ENCODE measurements at places on chromosomes 7 and 10.

- DNase-seq: no peak
Measured at GRCh38 chr7:135259702-135260101, 26.1 kb downstream of the STRA8 start.

- DNase-seq: no peak
Measured at GRCh38 chr7:139931190-139931934, 102.3 kb downstream of the TBXAS1 start.

DNA sequence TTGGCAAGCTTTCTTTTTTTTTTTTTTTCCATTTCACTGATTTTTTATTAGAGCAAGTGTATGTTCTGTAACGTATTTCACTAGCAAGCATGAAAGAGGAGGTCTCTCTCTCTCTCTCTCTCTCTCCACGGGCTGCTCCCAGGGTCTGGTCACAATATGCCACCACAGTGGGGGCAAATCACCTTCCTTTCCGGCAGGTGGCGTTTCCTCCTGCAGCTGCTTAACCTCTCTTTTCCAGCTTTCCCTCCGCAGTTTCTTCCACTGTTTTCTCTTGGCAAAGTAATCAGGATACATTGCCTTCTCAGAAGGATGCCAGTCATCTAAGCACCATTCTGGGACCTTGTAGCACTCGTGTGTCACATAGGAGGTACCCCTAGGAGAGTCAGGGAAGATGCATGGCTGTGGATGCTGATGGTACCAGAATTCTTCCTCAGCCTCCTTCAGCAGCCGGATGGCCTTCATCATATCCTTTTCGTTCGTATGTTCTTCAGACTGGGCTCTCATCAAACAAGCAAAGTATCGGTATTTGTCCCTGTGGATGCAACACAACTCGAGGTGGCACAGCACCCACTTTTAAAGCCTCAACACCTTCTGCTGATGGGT, 197.3 kb upstream of the PODXL start:
- DNase-seq: no peak

GRCh38 chr7:35988818-35989217, 164.2 kb upstream of the EEPD1 start:
- DNase-seq: no peak

DNA sequence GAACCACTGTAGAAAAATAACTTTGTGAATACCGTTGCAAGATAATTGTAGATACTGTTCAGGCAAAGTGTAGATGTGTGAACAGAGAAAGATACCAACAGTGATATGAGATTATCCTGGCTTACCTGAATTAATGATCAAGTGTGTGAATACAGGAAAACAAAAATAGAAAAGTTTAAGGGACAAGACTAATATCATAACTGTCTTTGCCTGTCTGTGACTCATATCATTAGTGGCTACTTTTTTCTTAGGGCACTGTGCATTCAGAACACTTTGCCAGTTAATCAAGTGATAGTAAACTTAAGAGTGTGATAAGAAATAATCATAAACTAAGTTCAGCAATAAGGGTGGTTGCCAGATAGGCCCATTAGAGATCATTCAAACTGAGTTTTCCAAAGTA, 323.0 kb upstream of the LRGUK start:
- DNase-seq: no peak

GRCh38 chr10:22712956-22713852, 1.2 kb downstream of the PIP4K2A start:
- DNase-seq: peak; percentile 63

GRCh38 chr7:103010211-103010610, 64.4 kb downstream of the FBXL13 start:
- no peak for DNase-seq

DNA sequence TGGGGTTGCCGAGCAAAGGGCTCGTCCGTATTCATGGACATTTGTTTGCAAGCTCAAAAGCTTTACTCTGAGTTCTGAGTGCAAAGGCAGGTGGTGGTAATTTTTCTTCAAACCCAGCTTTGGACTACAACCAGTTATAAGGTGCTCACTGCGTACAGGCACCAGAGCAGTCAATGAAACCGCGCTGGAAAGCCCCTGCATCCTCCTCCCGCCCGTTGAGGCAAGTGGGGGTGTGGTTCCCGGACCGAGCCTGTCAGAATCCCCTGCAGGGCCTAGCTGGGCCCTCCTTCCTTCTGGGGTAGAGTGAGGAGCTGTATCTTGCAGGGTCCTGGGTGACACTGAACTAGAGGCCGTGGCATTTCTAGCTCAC, 22.3 kb downstream of the AMZ1 start:
- no peak for DNase-seq

GRCh38 chr10:26468700-26469099, 30.6 kb downstream of the APBB1IP start:
- no peak for DNase-seq

GRCh38 chr7:118061386-118061785, 122.6 kb upstream of the LSM8 start:
- DNase-seq: peak; percentile 20

DNA sequence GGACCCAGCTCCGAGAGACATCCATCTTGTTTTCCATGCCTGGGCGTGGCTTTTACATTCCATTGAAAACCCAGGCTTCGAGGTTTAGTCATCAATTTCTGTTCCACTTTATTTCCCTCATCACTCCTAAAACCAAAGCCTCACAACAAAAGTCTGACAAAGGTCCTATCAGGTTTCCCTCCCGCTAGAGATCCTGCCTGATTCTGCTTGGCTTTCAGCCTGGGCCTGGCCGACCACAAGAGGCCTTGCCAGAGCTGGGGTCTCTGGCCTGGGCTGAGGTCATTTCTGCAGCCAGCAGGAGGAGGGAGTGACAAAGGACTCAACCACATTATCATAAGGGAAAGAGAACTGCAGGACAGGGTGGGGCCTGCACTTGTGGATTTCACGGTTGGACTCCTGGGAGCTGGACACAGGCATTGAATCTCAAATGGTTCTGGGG, 167.0 kb downstream of the FANK1 start:
- DNase-seq: peak; percentile 59

DNA sequence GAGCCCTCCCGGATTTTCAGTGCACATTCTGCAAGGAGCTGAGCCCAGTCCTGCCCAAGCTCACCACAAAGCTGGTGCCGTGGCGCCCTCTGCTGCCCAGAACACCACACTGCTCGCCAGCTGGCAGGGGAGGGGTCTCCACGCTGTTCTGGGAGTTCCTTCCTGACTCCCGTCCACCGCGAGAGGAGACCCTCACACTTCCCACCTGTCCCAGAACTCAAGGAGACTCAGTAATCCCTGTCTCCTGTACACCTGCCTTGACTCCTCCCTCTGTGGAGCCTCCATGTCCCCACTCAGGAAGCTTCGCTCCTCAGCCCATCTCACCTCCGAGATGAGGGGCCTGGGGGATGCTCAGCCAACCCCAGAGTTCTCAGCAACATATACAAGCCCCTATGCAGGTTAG, 11.3 kb downstream of the C10orf105 start:
- peak; percentile 78 for DNase-seq

DNA sequence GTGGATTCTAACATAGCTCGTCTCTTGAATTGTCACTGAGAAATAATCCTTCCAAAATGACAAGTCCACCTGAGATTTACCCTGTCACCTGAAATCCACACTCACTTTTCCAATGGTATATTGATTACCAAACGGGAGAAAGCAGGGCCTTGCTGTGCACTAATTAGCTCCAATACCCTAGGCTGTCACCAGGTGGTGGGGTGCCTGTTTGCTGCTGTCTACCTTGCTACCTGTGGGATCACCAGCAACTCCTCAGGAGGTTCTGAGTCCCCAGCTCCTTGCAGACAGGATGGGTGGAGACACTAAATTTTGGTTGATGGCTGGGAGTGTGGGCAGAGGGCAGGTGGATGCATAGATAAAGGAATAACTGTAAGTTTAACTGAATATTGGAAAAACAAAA, 237.2 kb upstream of the ZNF32 start:
- DNase-seq: no peak

DNA sequence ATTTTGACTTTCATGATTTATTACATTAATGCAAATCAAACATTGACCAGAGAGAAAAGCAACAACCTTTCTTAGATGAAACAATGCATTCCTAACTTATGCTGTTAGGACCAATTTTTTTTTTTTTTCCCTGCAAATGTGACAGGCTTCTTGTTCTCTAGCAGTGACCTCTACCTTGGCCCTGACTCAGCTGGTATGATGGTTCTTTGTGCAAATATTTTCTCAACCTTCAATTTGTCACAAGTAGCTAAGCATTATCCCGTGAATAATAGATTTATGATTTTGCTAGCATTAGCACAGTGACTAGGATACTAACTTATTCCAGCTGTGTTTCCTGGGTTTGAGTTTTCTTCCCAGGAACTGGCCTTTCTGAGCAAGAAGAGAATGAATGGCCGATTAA, 64.9 kb downstream of the PPP1R9A start:
- no peak for DNase-seq

DNA sequence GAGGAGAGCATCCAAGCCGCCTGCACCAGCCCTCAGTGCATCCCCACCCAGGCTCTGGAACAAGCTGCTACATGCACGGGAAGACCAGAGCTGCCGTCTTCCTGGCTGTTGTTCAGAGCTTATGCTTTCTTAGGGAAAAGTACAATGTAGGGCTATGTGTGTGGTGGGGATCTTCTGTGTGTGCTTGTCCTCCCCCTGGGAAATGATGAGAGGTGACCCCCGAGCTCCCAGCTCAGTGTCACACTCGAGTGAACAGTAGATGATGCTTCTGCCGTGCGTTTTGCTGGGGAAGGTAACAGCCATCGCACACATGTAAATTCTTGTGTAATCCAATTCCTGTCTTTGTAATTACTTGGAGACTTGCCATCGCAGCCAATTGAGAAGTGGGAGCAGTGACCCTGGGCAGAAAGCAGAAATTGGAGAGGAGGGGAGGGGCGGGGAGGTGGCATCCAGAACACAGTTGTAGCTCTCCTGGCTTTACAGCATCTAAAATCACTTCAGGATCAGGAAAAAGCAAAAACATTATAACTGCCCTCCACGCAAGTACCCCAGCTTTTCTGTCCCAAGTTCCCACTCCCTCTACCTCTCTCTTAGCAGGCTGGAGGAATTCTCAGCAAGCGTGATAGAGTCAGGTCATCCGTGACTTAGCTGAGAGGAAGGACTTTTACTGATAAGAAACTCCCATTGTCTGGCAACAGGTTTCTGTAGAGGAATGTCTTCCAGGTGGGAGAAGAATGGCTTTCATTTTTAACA, 149.6 kb downstream of the TCF7L2 start:
- no peak for DNase-seq

DNA sequence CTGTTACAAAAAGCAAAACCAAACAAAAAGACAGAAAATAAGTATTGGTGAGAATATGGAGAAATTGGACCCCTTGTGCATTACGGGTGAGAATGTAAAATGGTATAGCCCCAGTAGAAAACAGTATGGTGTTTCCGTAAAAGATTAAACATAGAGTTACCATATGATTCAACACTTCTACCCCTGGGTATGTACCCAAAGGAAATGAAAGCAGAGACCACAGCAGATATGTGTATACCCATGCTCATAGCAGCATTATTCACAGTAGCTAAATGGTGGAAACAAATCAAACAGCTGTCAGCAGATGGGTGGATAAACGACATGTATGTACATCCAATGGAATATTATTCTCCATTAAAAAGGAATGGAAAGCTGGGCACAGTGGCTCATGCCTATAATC, 42.4 kb downstream of the STARD3NL start:
- DNase-seq: no peak

- peak; percentile 66 for DNase-seq
Measured at GRCh38 chr7:18693406-18693805, 197.9 kb downstream of the HDAC9 start.

DNA sequence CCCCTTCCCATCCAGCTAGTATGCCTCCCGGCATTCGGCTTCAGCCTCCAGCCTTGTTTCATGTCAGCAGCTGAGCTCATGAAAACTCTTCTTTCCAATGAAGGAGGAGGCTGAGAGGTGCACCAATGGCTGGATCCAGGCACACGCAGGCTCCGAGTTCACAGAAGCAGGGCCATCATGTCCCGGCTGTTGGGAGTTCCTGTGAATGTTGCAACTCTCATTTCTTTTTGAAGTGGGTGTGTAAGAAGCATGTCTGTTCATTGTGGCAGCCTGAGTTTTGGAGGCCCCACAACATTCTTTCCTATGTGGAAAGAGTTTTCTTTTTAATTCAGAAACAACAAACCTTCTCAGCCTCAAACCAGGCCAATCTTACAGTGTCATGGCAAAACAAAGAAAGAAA, 89.7 kb downstream of the PTPRE start:
- no peak for DNase-seq

- no peak for DNase-seq
Measured at GRCh38 chr7:139300390-139300789, 40.7 kb upstream of the FMC1 start.

- DNase-seq: no peak
Measured at GRCh38 chr7:9781710-9782109, 1192.0 kb upstream of the PHF14 start.

- no peak for DNase-seq
Measured at GRCh38 chr7:96198047-96198636, 123.8 kb downstream of the SLC25A13 start.

- DNase-seq: no peak
Measured at GRCh38 chr10:108454224-108454623, 1289.7 kb upstream of the SORCS1 start.

GRCh38 chr7:45911311-45911710, 9.8 kb downstream of the IGFBP3 start:
- DNase-seq: no peak

DNA sequence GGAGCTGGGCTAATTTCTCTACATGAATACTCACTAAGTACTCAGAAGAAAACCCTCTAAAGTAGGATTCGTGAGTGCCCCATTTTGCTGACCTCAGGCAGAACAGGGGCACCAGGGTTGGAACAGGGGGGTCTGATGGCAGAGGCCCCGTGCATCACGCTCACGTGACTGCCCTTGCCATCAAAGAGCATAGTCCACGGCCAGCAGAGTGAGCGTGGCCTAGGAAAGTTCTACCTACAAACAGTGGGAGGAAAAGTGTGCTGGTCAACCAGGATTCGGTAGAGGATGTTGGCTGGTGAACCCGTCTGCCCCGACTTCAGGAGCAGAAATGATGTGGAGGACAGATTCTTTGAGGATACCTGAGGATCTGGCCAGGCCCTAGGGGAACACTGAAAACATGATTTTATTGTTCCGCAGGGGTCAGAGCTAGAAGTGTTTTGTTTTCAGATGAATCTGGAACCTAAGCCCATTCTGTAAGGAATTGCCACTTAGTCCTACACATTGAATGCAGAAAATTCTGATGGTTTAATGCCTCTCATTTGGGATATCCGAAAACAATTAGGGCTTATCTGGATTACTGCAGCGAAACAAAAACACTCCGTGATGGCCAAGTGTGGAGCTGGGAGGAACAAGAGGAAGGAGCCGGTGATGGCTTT, 138.8 kb upstream of the SHH start:
- no peak for DNase-seq

GRCh38 chr10:80662429-80663261, 124.9 kb downstream of the SH2D4B start:
- peak; percentile 91 for DNase-seq
